ENCODE measurements at places on chromosomes 5 and 9.

DNA sequence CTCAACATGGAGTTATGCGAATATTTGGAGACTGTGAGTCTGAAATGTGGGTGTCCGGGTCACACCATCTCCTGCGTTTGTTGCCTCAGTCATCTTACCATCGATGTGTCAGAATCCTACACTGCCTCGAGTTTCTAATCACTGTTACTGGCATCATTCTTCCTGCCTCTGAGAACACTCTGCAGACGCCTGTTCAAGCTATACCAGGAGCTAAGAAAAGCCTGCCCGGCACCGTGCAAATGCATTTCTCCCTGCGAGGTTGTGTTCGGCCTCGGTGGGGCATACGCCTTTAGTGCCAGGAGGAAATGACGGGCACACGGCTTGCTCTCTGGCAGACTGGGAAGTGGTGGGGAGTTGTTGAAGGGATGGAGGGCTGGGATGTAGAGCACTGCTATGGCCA lies 31.2 kb upstream of the SLC25A51 start:
- no peak for DNase-seq

DNA sequence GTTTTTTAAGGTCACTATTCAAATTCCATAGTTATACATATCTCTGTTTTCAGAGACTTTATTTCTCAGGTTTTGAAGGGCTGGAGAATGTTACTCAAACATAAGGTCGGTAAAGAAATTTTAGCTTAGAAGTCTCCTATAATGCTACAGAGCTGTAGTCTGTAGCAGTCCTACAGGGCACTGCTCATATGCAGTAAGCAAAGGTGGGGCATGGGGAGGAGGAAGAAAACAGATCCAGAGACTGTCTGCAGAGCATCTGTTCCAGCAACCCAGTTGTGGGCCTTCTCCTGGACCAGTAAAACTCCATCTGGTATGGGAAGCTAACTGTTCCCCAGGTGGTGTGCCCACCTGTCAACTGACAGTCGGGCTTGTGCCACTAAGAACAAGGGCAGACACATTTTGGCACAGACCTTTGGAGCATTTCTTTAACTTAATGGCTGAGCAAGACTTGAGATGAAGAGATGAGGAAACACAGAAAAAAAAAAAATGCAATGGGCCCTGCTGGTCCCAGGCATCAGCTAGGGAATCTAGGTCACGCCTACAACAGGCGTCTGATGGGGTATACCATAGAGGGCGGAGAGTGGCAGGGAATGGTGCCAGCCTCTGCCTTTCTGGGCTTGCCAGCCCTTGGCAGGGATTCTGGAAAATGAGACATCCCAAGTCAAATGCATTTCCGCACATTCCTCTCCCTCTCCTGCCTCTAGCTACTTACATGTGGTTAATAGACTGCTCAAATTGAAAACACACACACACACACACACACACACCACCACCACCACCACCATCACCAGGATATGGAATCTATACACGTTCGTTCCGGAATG lies 218.9 kb downstream of the ARL15 start:
- DNase-seq, result peak; percentile 49

DNA sequence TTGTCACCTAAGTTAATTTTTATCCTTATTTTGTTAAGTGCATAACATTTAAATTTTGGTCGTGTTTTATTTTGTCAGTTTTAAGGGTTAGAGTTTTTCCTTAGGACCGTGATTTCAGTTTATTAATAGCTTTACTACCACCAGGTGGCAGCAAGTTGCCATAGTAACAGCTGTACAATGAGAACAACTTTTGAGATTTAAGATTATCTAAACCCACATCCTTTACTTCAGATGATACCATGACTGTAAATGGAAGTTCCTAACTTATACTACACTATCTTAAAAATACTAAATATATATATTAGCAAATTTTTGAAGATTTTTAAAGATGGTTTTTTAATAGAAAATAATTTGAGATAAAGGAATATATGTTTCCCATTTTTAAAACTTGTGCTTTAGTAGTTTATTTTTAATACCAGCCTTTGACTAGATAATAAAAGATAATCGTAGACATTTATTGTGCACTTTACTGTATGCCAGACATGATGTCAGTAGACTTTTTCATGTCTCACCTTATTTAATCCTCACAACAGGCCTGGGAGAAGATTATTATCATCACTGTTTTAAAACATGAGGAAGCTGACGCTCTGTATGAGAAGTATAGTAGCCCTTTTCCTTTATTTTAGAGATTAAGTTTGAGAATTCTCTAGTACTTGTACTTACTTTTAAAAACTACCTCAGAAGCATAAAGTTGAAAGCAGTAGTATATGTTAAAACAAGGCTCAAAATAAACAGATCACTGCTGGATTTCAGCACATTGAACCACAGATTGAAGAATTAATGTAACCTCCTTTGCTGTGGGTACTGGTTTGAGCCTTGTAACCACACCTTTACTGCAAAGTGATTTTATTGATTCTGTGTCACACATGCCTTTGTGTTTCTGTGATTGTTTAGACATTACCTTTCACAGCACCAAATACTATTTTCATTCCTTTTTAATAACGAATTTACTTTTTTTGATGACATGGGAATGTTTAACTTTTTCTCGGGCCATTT lies 27.5 kb downstream of the SREK1 start:
- no peak for DNase-seq

DNA sequence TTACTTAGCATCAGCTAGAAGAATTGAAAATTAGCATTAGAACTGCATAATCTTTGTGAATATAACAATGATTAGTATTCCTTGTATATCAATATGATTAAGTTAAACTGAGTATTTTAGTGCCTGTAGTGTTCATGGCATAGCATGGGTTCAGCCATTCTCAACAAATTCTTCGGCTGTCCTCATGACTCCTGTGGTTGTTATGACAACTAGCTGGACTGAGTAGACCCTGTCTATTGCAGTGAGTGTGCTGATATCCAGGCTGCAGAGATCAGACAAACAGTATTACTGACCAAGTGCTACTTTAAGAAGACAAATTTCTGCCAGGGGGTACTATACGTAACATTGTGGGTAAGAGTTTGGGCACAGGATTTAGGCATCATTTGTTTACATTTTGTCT lies 125.9 kb downstream of the NUDT12 start:
- no peak for DNase-seq

DNA sequence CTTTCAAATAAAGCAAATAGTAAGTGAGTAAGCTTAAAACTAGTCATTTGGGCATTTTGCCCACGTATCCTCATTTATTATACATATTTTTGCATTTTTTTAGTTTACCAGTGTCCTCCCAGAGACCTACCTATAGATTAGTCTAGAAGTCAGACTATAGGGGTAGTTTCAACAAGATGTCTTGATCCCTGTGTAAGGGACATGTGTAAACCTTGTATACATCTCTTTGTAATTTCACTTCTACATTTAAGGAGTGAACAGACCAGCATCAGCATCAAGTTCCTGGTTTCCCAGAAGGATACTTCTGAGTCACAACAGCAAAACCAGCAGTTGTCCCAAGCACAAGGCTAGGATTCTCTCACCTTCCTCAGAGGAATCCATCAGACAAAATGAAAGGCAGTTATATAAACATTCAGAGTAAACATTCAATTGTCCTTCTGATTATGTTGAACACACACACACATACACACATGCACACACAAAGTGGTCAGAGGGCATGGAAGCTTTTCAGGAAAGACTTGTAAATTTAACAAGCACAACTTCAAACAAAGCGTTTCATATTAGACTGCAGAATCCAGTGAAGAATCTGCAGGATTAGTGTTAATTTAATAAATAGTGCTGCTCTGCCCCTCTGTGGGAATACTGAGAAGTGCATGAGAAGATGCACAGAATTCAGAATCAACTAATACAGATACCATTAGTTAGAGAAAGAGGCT lies 55.4 kb downstream of the HINT1 start:
- DNase-seq, result no peak

- DNase-seq, result peak; percentile 80
Observed at GRCh38 chr5:102865510-102866236, 110.6 kb downstream of the PAM start.

DNA sequence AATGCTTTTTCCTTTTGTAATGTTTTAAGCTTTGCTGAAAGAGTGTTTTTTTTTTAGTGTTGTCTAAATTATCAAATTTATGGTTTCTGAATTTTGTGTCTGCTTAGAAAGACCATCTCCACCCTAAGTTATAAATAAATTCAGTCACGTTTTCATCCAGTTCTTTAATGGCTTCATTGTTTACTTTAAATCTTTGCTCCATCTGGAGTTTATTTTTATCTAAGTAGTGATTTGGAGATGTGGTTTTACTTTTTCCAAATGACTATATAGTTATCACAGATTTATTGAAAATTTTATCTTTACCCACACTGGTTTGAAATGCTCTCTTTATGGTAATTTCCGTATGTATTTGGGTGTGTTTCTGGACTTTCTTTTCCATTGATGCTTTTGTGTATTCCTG lies 577.2 kb upstream of the ZNF608 start:
- no peak for DNase-seq

- no peak for DNase-seq
Observed at GRCh38 chr5:133844836-133845235, 123.6 kb downstream of the C5orf15 start.

- no peak for DNase-seq
Observed at GRCh38 chr5:59206132-59206581, 623.3 kb downstream of the RAB3C start.

DNA sequence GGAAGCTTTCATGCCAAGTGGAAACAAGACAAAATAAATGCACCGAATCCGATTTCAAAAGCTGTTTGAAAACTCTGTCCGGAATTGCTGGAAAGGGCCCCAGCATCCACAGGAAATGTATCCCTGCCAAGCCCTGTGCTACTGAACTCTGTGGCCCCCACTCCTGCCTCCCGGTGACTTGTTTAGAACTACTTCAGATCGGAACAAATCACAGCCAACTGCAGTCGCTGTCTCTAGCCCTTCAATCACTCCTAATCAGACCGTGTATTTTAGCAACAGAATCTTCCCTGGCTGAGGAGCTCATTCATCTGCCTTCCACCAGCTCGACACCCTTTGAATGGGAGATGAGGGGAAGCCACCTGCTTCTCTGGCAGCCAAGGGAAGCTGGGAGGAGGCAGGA lies 94.1 kb downstream of the KCNIP1 start:
- DNase-seq, result peak; percentile 65

- no peak for DNase-seq
Observed at GRCh38 chr9:126367616-126368015, 41.0 kb downstream of the MVB12B start.

- DNase-seq, result peak; percentile 76
Observed at GRCh38 chr9:93827545-93828330, 127.4 kb downstream of the BARX1 start.

DNA sequence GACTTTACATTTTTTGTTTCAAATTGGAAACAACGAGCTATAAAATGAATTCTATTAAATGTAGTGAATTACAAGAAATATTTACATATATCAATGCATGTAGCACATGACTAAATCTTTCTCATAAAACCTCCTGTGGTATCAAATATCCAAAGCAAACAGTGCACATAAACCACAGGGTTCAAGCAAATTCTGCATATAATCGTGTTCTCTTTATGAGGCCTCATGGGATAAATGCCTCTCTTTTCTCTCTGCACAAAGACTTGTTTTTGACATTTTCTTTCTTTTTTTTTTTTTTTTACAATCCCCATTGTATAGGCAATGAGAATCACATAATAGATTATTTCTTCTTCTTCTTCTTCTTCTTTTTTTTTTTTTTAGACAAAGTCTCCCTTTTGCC lies 1117.2 kb upstream of the DMAC1 start:
- DNase-seq, result no peak

DNA sequence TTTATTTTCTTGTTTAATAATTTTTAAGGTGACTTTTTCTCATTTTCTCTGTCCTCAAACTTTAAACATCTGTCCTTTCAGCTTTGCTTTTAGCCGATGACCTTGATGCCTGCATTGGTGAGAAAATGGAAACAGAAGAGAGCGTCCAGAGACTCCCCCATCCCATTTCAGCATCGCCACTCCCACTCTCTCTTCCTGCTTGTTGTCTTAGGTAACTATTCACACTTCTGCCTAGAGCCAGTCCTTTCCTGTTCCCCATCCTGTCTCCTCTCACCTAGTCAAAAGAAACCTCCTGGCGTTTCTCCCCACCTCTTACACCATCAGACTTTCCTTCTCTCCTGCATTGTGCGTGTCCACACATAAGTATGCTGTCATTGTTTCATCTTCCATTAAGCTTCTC lies 124.6 kb downstream of the MAST4 start:
- no peak for DNase-seq

DNA sequence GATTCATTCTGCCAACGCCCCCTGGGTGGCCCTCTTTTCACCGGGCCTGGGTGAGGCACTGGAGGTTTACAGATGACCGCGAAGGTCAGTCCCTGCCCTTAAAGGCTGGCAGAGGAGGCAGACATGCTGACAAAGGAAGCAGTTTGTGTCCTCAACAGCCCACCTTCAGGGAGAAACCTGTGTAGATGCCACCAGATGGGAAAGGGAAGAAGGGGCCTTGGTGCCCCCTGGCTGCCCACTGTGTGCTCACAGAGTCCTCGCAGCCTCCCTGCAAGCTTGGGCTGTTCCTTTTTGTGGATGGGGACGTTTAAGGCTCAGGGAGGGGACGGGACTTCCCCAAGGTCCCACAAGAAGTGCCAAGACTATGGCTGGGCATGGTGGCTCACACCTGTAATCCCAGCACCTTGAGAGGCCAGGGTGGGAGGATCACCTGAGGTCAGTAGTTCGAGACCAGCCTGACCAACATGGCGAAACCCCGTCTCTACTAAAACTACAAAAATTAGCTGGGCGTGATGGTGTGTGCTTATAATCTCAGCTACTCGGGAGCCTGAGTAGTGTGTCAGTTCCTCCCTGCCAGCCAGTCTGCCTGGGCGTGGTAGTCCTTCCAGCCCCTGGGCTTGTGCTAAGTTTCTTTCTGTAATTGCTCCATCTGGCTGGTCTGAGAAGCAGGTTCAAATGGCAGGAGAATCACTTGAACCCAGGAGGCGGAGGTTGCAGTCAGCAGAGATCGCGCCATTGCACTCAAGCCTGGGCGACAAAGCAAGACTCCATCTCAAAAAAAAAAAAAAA lies 36.2 kb downstream of the NEK6 start:
- DNase-seq, result no peak

GRCh38 chr5:168291342-168291963 lies at the start of gene WWC1:
TSS of gene WWC1 (plus strand) at chr5:168291645. CDS start at chr5:168292153, 508 bp downstream.
- peak; percentile 56 for DNase-seq

DNA sequence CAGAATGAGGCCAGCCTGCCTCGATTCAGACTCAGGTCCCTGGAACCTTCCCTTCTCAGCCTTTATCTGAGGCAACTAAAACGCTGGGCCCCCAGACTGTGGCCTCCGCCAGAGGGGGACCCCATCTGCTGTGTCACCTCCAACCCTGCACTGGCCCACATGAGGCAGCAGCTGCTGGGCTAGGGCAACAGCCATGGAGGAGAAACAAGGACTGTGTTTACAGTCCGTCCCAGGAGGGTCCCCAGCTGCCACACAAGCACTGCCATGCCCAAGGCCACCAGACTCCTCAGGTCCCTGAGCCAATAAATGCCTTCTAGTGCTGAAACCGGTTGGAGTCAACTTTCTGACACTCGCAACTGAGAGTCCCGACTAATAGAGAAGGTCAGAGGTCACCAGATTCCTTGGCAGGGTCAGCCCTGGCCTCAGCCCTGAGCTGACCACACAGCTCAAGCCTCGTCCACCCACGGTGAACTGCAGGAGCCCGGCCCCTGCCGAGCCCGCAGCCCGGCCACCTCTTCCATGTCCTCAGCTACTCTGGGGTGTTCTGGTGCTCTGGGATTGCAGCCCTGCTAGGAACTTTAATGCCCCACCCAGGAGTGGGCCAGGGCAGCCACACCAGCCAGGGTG lies 77.0 kb downstream of the ZNF354C start:
- DNase-seq, result no peak

Measured in right forelimb (tissue), 1 donor.